ENCODE measurements at places on chromosomes 1 and 21.
A peak's percentile ranks its signal among the peaks of the same experiment; 100 is the strongest.

- peak; percentile 9 for DNase-seq
These were observed 26.8 kb upstream of the MAP1LC3C start for GRCh38 chr1:242025681-242026080.

DNA sequence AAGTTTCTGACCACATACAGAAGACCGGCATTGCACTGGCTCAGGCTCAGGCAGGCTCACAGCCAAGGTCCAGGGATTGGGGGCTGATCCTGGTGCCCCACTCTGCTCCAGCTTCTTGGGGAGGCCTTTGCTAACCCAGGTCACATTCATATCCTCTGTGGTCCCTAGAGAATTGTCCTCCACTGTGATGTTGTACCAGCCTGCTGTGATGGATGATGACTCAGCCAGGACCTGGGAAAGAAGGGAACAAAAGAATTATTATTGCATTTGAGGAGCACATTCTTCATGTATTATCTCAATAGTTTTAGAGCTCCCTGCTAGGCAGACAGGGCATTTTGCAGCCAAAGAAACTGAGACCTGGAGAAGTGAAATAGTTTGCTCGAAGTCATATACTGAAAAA lies 114.3 kb upstream of the ETV3 start:
- no peak for DNase-seq

- no peak for DNase-seq
These were observed 57.8 kb upstream of the COL6A2 start for GRCh38 chr21:46039891-46040660.

DNA sequence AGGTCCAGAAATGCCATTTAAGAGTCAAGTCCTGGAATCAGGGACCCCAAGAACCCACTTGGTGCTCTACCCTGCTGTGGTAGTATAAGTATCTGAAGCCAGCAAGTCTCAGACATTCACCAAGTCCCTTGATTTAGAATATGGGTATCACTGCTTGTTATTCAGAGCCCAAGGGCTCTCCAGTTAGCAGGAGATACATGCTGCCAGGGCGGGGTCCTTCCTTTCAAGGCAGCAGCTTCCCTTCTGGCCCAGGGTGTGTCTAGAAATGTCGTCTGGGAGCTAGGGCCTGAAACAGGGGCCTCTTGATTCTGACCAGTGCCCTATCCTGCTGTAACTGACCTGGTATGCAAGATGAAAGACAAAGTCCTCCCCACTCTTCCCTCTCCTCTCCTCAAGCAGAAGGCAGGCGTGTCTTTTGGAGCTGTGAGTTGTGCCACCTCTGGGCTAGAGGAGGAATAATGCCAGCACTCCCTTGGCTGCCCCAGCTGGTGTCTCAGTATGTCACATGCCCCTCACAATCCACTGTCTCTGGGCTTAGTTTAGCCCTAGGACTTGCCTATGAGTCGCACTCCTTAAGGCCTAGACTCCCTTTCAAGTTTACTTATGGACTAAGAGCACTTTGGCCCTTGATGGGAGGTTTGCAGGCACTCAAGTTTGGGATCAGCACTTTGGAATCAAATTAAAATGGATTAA lies 200.2 kb downstream of the MRPL39 start:
- DNase-seq, result no peak

DNA sequence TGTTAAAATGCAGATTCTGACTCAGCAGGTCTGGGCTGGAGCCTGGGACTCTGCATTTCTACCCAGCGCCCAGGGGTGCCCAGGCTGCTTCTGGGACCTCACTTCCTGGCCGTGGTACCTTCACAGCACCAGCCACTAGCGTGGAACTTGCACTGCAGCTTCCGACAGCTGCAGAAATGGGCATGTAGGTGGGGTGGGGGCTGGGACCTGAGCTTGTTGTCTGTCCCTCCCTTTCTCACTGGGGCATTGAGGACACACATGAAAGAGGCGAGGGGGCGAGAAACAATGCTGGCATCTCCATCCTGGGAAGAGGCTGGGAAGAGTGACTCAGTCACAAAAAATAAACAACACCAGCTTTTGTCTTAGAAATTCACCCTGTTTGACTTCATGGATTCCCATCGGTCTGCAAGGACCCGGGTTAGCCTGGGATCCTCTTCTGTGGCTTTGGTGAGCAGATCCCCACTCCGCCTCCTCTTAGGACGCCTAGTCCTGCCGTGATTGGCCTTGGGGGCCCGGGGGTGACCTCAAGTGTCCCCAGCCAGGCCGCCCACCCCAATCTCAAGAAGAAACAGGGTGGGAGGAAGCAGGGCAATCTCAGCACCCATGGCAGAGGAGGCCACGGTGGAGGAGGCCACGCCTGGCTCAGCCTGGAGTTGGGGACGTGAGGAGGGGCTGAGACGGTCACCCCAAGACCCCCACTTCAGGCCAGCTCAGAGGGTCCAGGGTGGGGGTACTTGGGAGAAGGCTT lies 29.9 kb upstream of the POFUT2 start:
- DNase-seq, result no peak

DNA sequence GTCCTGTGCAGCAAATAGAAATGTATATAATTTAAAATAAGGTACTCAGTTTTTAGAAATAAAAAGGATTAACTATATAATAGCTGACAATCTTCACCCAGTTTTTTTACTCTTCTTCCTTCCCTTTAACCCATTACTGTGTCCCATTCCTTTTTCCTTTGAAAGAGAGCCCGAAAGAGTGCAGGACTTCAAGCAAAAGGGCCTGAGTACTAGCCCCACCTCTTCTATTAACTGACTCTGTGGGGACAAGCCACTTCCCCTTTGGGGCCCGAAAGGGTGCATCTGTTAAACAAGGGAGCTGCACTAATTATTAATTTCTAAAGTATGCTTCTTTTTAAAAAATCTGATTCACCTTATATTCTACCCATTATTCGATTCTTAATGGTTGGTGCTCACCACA lies 3.3 kb downstream of the USP24 start:
- DNase-seq, result no peak

- no peak for DNase-seq
These were observed 2.1 kb downstream of the ETV3 start for GRCh38 chr1:157136133-157136532.

DNA sequence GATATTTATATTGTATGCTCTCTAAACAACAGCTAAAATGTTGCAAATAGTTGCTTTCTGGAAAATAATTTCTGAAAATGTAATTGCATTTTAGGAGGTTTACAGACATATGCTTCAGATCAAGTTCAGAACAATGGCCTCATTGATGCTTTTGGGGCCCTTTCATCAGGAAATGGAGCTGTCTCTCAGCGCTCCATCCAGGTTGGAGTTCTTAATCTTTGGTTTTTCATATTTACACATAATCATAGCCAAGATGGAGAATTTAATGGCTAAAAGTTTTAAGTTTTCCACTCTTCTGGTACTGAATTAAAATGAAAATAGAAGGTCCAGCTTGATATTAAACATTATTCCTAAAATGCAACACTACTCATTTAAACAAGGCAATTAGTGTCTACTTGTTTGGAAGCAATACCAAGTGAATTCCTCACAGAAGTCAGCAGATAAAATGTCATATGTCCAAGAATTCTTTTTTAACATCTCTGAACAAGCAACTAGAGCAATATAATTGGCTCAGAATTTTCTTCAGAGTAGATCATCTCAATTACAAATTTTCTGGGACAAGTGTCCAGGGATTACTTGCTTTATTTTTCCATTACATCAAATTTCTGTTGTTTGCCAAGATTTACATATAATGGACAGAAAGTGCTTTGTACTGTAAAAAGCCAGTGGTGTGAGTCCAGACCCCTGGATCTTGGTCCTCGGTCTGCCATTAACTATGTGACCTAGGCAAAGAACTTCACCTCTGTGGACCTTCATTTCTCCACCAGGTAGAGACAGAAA lies 22.6 kb downstream of the CLCA1 start:
- DNase-seq, result no peak

- DNase-seq, result no peak
These were observed 12.2 kb downstream of the DSTYK start for GRCh38 chr1:205199090-205199930.
